Stimulated activated CD8-positive, alpha-beta memory T cell treated with anti-CD3 and anti-CD28 coated beads, Interleukin-4, amount 100 ng/mL, for 4 hours (primary cell): ENCODE measurements at places on chromosomes 2 and 18.

DNA sequence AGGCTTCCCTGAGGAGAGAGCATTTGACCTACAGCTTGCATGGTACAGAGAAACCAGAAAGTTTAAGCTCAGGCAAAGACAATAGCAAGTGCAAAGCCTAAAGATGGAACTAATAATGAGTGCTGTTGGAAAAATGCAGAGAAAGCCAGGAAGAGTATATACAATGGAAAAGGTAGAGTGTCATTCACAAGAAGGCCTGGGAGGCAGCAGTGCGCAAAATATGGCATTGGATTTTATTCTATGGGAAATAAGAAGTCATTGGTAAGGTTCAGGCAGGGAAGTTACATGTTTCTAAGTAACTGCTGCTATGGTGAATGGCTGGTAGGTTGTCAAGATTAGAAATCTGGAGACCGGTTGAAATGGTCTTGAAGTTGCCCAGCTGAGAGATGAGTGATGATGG lies 2167.3 kb upstream of the CELF4 start:
- no peak for DNase-seq

- no peak for DNase-seq
These were observed 388.1 kb upstream of the ACVR2A start for GRCh38 chr2:147456779-147457178.

GRCh38 chr2:216142540-216142939 lies 33.4 kb downstream of the XRCC5 start:
- DNase-seq: no peak

GRCh38 chr2:240876035-240876474 lies 7.4 kb downstream of the AGXT start:
- DNase-seq: no peak

- no peak for DNase-seq
These were observed 448.6 kb downstream of the BCL11A start for GRCh38 chr2:60104514-60105505.

- no peak for DNase-seq
These were observed 197.9 kb upstream of the HDAC4 start for GRCh38 chr2:239598732-239599090.

DNA sequence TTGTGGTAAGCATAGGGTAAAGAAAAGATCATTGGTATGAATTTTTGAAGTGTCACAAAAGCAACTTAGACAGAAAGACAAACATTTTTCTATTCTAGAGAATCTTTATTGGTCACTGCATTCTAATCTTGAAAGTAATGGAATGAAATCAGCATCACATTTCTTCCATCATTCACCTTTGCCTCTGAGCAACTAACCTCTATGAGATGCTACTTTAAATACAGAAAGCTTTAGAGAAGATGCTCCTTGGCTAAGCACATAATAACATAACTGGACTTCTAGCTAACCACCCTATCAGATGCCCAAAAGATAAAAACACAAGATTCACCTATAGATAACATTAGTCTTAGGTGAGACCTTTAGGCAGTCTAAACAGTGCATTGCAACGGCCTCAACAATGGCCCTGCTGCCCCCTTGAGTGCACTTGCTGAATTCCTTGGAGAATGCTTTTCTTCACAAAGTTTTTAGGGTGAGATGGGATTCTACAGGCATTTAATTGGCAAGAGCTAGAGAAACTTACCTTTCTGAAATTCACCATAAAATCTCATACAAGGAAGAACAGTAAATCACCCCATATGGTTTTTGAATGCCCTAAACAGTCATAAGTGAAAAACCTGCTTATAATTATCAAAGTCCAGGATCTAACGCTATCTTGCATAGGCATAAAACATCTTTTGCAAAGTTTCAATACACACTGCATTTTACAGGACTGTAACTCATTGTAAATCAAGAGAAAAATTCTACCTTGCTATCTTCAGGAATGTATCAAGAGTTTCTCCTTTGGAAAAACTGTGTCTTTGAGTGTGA lies 791.3 kb upstream of the CHAC2 start:
- DNase-seq: no peak

DNA sequence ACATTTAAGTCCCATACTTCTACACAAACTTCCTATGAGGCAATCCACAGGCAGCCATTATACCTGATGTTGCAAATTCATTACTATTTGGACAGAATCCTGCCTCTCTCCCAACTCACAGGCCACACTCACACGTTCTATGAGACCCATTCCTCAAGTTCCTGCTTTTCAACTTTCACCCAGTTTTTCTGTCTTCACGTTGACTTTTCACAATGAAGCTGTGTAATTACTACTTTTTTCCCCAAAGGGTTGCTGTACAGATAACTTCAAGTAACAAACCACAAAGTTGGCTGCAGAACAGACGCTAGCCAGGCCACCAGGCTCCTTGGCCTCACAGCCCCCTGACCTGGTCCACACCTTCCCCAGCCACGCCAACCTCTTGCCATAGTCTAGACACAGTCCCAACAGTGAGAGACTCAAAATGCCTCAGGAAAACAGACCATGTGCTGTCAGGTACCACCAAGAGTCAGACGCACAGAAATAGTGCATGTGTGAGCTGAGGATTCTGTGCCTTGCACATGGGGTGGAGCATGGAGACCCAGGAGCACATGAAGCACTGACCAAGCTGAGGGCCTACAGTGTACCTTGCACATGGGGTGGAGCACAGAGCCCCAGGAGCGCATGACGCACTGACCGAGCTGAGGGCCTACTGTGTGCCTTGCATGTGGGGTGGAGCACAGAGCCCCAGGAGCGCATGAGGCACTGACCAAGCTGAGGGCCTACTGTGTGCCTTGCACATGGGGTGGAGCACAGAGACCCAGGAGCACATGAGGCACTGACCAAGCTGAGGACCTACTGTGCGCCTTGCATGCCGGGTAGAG lies 61.0 kb downstream of the EIPR1 start:
- DNase-seq: no peak

DNA sequence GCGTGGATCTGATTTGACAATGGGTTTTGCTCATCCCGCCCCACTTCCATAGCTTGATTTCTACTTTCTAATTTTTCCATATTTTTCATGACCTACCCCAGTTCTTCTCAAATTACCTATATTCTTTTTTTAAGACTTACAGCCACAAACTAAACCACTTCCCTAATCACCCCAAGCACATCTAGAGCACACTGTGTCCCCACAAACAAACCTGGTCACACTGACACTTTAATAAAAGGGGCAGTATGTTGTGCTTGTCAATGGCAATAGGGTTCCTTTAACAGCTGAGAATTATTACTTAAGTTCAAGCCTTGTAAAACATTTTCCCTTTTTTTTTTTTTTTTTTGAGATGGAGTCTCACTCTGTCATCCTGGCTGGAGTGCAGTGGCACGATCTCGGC lies 47.1 kb downstream of the MREG start:
- DNase-seq: no peak

- DNase-seq: no peak
These were observed 57.3 kb downstream of the VIT start for GRCh38 chr2:36753706-36754221.

- DNase-seq: no peak
These were observed 51.8 kb upstream of the PMAIP1 start for GRCh38 chr18:59848002-59848401.

- no peak for DNase-seq
These were observed 7.1 kb downstream of the PKDCC start for GRCh38 chr2:42054714-42055430.
